ENCODE measurements at places on chromosomes 3 and 15.

GRCh38 chr3:129384594-129385323 is 43.7 kb downstream of the EFCAB12 start:
- DNase-seq: no peak

GRCh38 chr15:24318981-24319380 is 356.6 kb upstream of the NPAP1 start:
- no peak for DNase-seq

DNA sequence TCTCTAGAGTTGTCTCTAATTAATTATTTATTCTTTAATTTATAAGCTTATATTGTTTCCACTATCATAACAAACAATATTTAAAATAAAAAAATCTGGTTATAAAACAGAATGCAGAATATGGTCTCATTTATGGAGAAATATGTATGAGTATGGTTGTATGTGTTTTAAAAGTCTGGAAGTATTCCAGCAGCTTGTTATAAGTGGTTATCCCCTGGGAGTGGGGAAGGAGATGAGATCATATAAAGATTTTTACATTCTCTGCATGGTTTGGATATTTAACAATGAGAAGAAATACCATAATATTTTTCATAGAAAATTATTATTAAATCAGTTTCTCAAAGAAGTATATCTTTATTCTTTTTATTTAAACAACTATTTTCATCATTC is 135.4 kb upstream of the MB21D2 start:
- DNase-seq: no peak

GRCh38 chr3:93923006-93923405 is 50.7 kb downstream of the PROS1 start:
- DNase-seq: no peak

DNA sequence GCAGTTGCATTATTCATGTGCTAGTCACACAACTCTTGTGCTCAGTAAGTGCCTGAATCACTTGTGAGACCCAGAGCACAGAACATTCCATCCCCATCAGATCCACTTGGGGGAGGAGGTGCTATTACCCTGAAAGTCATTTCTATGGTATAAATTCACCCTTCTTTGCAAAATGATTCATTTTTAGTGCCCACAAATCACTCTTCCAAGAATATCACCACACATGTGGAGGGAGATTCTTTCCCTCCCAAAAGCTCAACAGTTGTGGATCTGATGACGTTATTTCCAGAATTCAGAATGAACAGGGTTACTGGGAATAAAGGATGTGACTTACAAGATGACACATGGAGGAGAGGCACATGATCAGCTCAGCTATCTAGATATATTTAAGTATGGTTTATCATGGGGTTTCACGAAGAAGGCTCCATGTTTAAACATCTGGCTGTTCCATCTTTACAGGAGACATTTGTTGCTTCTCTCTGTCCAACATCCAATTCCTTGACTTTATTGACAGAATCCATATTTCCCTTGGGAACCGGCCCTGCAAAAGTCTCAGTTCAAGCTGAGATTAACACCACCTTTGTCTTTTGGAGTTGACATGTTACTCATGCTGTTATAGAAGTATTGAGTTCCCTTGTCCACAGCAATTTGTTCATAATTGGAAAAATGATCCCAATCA is 214.2 kb upstream of the PROK2 start:
- DNase-seq: no peak

- no peak for DNase-seq
Observed at GRCh38 chr3:4817128-4817527, 162.1 kb upstream of the BHLHE40 start.

DNA sequence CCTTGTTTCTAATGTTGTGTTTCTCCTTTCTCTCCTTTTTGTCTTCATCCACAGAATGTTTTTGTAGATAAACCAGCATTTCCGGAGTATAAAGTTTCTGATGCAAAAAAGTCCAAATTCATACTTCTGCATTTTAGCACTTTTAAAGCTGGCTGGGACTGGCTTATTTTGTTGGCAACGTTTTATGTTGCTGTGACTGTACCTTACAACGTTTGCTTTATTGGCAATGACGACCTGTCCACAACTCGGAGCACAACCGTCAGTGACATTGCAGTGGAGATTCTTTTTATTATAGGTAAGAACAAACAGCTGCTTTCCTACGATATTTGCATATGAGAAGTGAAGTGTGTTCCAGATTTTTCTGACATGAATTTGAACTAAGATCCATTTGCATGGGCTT is 199.4 kb downstream of the KCNH8 start:
- no peak for DNase-seq

- DNase-seq: no peak
Observed at GRCh38 chr3:8984526-8984925, 21.3 kb upstream of the RAD18 start.

GRCh38 chr3:9721015-9721699 is 10.4 kb upstream of the BRPF1 start:
- no peak for DNase-seq

DNA sequence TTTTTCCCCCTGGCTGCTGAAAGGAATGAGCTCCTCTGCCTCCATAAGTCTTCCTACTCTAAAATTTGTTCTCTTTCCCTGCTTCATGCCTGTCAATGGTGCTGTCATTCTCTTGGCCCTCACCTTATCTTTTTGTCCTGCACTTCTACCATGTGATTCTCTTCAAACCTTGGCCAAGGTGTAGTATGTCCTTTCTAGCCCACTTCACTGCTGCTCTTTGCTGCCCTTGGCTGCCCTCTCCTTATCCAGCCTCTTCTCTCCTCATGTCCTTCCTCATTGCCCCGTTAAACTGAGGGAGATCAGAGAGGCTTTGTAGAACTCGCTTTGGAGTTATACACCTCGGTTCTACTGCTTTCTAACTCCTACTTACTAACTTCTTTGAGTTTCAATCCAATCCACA is 19.7 kb downstream of the MINDY4B start:
- DNase-seq: no peak

GRCh38 chr3:183579967-183580900 is 24.7 kb upstream of the KLHL6 start:
- no peak for DNase-seq

GRCh38 chr15:70343961-70344621 is 246.4 kb upstream of the TLE3 start:
- DNase-seq: no peak

GRCh38 chr15:26028086-26028740 is 165.1 kb upstream of the ATP10A start:
- no peak for DNase-seq

DNA sequence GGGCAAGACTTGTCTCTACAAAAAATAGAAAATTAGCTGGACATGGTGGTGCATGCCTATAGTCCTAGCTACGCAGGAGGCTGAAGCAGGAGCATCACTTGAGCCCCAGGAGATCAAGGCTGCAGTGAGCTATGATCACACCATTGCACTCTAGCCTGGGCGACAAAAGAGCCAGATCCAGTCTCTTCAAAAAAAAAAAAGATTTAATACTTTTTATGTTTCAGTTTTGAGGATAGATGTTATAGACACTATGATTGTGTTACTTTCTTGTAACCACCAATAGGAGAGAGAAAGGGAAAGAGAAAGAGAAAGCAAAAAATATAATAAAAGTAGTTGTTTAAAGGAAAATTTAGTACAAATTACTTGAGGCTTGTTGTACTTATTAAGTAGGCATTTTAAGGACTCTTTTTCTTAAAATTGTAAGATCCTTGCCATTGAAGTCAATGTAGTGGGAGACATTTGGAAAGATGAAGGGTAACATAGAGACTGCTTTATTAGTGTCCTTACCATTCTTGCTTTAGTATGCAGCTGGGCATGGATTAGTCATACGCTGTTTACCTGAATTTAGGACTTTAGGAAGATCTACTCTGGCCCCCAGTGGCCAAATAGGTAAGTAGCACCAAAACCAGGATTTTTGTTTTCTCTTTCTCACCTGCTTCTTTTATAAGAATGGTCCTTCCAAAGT is 35.1 kb upstream of the ZDHHC23 start:
- DNase-seq: no peak

GRCh38 chr3:16474216-16474615 is 39.3 kb downstream of the RFTN1 start:
- DNase-seq: no peak

GRCh38 chr3:144344925-144345548 is 373.4 kb downstream of the DIPK2A start:
- DNase-seq: no peak

GRCh38 chr3:195257454-195258448 is 13.2 kb downstream of the XXYLT1 start:
- no peak for DNase-seq

GRCh38 chr3:131731709-131732108 is 228.9 kb upstream of the MRPL3 start:
- DNase-seq: no peak

DNA sequence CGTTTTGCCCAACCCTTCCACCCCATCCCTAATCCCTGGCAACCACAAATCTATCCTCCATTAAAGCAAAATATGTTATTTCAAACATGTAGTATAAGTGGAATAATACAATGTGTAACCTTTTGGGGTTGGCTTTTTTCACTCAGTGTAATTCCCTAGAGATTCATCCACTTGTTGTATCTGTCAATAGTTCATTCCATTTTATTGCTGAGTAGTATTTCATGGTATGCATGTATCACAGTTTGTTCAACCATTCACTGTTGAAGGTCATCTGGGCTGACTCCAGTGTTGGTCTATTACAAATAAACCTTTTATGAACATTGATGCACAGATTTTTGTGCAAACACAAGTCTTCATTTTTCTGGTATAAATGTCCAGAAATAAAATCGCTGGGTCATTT is 38.8 kb downstream of the BSN start:
- no peak for DNase-seq

GRCh38 chr3:66816090-66816761 is 181.9 kb upstream of the KBTBD8 start:
- DNase-seq: no peak

DNA sequence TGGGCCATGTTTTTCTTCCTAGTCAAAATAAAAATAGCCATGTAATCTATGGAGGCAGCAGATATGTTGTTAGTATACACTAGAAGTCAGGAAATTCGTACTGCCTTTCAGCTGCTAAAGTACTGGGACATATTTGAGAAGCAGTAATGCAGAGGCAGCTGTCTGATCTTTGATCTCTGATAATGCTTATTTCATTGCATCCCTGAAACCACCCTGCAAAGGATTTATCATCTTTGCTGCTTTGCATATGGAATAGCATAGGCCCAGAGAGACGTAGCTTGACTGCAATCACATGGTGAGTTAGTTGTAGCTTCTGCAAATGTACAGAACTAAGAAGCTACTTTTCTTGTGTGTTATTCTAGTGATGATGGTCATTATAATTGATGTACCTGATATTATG is 52.4 kb downstream of the RBM6 start:
- no peak for DNase-seq

Data from activated naive CD4-positive, alpha-beta T cell (primary cell).